ENCODE measurements at places on chromosomes 7 and 10.
A peak's percentile ranks its signal among the peaks of the same experiment; 100 is the strongest.

DNA sequence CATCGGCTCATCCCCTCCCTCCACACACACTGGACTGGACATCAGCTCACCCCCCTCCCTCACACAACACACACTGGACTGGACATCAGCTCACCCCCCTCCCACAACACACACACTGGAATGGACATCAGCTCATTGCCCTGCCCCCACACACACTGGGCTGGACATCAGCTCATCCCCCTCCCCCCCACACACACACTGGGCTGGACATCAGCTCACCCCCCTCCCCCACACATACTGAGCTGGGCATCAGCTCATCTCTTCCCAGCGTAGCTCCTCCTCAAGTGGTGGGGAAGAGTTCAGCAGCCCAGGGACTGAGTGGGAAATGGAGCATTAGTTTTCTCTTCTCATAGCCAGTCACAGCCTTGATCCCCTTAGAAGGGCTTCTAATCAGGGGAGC lies 58.1 kb upstream of the WDR11 start:
- DNase-seq: no peak

- DNase-seq: no peak
Measured at GRCh38 chr10:86127274-86127819, 239.2 kb downstream of the GRID1 start.

GRCh38 chr7:128063088-128063487 lies 31.9 kb upstream of the LRRC4 start:
- no peak for DNase-seq

DNA sequence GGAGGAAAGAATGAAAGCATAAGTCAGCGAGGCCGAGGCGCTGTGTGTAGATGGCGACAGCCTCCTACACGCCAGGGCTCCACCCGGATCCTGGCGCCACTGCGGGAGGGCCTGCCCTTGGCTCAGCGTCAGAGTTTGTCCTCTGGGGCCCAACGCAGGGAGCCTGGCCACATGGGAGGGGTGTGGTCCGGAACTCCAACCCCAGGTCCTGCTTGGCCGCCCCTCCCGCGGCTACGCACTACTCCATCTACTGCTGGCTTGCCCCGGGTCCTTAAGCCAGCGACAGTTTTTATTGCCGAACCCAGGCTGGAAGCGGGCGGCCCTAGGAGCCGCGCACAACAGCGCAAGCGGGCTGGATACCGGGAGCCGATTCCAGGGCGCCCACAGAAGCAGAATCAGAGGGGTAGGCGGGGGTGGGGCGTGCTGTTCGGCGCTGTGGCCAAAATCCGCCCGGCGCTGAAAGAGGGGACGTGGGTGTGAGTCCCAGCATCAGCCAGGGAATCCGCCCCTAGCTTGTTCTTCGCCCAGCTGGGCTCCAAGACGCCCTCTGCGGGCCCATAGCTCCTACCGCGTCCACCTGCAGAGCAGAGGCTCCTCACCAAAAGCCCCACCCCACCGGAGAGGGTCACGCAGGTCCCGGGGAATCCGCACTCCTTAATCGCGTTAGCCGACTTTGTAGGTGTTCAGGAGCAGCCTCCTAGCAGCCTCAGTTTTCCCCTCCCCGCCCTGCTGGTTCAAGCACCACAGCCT lies 4.5 kb downstream of the KAZALD1 start:
- DNase-seq: peak; percentile 82

- no peak for DNase-seq
Measured at GRCh38 chr7:108662783-108663362, 93.2 kb downstream of the DNAJB9 start.

GRCh38 chr10:90306187-90306586 lies 551.7 kb downstream of the HTR7 start:
- DNase-seq: peak; percentile 72

- peak; percentile 63 for DNase-seq
Measured at GRCh38 chr10:131885391-131886165, 15.2 kb upstream of the PPP2R2D start.

DNA sequence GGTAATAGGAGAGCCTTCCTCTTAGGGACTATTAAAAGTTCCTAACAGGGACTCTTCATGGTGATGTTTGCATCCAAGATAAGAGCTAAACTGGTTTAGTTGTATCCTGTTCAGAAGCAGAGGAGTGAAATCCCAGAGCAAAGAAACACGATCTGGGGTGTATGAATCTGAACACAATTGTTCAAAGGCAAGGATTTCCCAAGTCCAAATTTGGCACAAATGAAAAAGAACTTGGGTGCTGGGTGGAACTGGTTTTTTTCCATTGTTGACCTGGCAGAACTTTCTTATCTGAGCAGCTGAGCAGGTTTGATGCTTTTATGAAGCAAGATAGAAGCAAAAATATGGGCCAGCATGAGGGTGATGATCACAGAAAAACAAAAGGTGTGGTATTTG lies 6.0 kb downstream of the AGFG2 start:
- no peak for DNase-seq

DNA sequence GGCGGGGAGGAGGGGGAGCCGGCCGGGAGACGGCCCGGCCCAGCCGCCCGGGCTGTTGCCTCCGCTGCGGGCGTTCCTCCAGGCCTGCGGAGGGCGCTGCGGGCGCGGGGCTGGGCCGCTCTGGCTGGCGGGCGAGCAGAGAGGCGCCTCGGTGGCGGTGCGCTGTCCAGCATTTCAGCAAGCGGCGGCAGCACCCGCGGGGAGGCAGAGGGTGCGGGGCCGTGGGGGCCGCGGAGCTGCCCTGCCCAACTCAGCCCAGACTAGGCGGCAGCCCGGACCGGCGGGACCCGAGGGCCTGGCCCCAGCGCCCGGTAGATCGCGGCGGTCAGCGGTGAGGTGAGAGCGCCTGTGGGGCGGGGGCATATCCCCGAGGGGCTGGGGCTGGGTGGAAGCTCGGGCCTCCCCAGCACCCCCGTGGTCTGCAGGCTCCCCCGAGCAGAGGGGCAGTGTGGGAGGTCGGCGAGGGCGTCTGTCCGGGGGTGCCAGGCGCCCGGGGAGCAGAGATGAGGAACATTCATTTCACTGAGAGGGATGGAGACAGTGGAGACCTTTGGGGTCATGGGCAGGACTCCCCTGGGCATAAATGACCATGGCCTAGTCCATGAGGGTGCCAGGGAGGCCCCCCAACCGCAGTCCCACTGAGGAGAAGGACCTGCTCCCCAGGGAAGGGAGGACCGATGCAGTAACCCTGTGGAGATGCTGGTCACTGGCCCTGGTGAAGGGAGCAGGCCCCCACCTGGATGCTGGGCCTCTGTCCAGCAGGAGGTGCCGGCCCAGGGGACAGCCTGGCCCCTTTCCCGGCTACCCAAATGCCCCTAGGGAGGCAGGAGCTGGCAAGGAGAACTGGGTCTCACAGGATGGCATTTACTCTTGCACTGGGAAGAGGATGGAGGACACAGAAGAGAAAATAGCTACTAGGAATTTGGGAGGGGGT lies at the start of gene SRRM3:
SRRM3 (plus strand) TSS at position 165 of the 934 bp plus-strand sequence. CDS start 33,171 bp downstream, outside the sequence.
- DNase-seq: peak; percentile 78

- peak; percentile 9 for DNase-seq
Measured at GRCh38 chr10:17076626-17077345, 52.8 kb downstream of the CUBN start.

- no peak for DNase-seq
Measured at GRCh38 chr7:70393956-70394355, 738.0 kb upstream of the GALNT17 start.

DNA sequence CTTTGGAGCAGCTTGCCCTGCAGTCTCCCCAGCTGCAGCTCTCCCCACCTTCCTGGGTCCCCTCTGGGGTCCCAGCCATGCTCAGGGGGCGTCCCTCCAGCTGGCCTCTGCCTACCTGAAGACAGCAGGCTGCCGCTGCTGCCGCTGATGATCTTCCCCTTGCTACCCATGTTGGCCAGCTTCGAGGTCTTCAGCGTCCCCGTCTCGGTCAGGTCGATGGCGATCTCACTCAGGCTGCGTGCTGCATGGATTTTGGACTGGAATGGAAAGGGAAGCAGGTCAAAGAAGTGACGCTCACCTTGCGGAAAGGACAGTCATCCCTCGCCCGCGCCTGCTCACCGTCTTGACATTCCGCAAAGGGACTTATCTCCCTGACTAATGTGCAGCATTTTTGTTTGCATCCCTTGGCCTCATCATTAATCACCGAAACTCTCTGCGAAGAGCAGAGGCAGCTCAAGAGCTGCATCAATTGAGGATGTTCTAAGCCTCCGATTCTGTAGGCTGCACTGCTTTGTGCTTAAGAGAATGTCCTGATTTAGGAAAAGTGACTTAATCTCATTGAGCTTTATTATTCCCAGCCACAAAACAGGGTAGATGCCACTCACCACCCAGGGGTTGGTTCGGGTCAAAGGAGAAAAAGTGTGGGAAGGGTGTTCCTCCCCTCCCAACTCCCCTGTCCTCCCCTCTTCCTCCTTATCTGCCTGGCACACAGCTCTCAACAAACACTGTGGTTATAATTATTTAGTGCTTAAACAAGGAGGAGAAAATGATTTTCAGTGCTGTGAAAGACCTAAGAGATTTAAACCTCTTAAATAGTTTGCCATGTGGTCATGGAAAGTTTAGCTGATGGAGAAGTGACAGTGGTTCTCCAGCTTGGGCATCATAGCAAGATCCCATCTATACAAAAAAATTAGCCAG lies 107.3 kb downstream of the PRPF18 start:
- no peak for DNase-seq

- peak; percentile 65 for DNase-seq
Measured at GRCh38 chr10:46106410-46107255, 60.6 kb upstream of the MSMB start.

GRCh38 chr10:49629431-49629881 lies 15.6 kb downstream of the CHAT start:
- DNase-seq: no peak

DNA sequence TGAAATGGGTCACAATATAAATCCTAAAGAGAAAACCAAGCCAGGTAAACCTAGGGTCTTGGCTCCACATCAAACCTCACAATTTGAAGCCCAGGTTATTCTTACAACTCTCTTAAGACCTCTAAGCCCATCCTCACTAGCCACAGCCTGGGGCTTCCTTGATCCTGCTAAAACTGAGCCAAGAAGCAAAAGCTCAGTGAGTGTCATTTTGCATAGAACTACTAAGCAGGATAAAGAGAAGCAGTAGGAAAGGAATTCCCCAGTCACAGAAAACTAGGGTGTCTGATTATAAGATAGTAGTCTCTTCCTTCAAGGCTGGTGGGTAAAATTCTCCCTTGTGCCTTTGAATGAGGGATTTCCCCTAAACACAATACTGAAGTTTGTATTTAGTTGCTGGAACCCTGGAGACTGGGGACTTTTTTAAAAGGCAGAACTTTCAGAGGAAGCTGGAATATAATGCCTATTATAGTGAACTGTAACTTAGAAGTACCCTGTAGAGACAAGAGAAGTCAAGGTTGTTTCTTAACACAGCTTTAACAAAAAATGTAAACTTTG lies 196.6 kb upstream of the KIAA1217 start:
- DNase-seq: no peak

DNA sequence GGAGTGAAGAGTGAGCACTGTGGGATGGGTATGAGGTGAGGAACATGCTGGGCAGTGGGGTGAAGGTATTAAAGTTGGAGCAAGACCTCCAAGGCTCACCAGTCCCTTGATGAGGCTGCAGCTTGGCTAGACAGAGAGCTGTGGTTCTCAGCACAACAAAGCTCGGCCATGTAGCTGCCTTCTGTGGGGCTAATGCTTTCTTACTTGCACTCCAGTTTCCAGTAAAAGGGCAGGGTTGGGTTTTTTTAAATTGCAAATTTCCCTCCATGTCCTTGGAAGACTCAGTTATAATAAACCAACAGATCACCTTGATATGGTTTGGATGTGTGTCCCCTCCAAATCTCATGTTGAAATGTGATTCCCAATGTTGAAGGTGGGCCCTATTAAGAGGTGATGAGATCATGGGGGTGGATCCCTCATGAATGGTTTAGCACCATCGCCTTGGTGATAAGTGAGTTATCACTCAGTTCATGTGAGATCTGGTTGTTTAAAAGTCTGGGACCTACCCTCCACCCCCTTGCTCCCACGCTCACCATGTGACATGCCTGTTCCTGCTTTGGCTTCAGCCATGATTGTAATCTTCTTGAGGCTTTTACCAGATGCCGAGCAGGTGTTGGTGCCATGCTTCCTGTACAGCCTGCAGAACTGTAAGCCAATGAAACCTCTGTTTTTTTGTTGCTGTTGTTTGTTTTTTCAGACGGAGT lies 55.9 kb downstream of the ATXN7L1 start:
- no peak for DNase-seq

GRCh38 chr10:125547010-125547650 lies 135.8 kb downstream of the TEX36 start:
- no peak for DNase-seq

DNA sequence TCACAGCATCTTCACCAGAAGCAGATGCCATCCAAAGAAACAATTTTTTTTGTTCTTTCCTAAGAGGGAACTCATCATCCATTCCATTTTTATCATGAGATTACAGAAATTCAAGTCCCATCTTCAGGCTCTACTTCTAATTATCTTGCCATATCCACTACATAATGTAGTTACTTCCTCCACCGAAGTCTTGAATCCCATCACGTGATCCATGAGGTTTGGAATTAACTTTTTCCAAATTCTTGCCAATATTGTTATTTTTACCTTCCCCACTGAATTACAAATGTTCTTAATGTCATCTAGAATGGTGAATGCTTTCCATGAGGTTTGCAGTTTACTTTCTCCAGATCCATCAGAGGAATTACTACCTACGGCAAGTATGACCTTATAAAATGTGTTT lies 1014.7 kb upstream of the LRRN3 start:
- no peak for DNase-seq

GRCh38 chr7:45185028-45185863 lies 27.7 kb downstream of the RAMP3 start:
- no peak for DNase-seq

DNA sequence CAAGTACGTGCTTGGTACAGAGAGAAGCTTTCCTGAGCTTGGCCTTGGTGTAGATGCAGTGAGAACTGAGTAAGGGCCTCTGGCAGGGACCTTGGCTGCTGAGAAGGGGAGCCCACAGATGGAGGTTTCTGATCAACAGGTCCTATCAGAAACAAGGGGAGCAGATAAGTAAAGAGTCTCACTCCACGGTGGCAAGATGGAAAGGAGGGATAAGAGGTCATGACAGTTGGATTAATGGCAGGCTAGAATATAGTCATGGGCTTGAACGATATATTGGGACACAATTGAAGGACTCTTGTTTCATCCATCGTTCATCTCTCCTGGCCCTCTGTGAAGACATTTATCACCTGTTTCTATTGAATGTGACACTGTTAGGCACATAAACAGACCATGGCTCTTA lies 41.5 kb downstream of the MET start:
- DNase-seq: no peak

DNA sequence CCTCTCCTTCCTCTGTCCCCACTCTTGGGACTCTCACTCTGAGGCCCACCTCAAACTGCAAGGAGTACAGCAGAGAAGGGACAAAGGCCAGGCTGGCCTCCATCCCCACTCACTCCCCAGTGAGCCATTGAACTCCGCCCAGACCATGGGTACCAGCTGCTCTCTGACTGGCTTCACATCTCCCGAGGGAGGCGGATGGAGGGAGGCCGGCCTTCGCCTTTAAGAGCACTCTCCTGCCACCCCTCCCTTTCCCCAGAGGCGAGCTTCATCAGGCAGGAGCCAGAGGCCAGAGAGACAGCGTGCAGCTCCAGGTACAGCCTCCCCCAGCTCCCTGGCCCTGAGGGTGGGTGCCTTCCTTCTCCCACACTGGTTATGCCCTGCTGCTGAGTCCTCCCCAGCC lies 1.8 kb upstream of the LDB3 start:
- no peak for DNase-seq

- no peak for DNase-seq
Measured at GRCh38 chr10:663466-663751, 26.1 kb downstream of the DIP2C start.
